ENCODE measurements at places on chromosomes 6 and 20. TPM values are rescaled to one million over a fixed set of nuclear protein-coding genes. Genes with fewer than 3 reads are reported as not detected.

ABRACL gene
- 27.1 TPM for total RNA-seq

SLC22A7 gene
- not detected for total RNA-seq

BMP2 gene
- 7.1 TPM for total RNA-seq

SPEF1 gene
- 0.20 TPM for total RNA-seq

C20orf202 gene
- 0.05 TPM for total RNA-seq

PAK5 gene
- not detected for total RNA-seq

FKBP1A gene
- total RNA-seq, result 140 TPM

SEMG1 gene
- total RNA-seq, result not detected

GJA10 gene
- total RNA-seq, result not detected

SLC16A10 gene
- 2.5 TPM for total RNA-seq

ARG1 gene
- not detected for total RNA-seq

TFAP2C gene
- 11.3 TPM for total RNA-seq

CCR6 gene
- total RNA-seq, result not detected

C20orf144 gene
- not detected for total RNA-seq

TMEM151B gene
- not detected for total RNA-seq

MYH7B gene
- 0.05 TPM for total RNA-seq

SLC22A2 gene
- not detected for total RNA-seq
